ENCODE measurements at places on chromosomes 16 and 17. TPM values are rescaled to one million over a fixed set of nuclear protein-coding genes. Genes with fewer than 3 reads are reported as not detected.

DNA sequence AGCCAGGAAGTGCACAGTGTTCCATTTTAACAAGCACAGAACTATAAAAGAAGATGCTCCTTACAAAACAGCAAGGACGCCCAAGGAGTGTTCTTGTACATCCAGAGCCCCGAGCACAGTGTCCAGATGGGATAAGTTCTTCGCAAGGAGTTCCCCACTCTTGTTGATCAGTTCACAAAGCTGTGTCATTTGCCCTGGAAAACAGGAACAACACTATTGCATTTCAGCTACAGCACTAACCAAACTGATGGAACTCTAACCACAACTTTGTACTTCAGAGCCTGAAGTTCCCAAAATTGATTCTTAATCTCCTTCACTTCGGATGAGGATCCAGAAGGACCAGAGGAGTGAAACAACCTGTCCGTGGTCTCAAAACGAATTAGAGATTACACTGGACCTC, 5.1 kb downstream of the COPS3 start:
- DNase-seq: no peak

Gene GAA
- 117 TPM for total RNA-seq

DNA sequence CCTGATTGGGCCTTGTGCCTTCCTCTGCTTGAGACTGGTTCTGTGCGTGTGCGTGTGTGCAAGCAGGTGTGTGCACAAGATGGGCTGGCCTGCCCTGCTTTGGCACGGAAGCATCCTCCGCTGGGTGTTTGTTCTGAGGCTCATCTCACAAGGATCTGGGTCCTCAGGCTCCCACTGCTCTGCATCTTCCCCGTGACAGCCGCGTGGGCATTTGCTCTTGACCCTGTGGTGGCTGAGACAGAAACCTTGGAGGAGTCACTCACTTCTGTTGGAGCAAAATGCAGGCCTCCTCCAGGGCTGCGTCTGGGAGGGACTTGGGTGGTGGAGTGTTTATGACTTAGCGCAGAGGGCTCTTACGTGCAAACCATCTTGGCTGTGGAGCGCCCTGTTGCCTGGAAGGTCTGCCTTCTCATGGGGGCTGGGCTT, 119.2 kb downstream of the RPTOR start:
- DNase-seq: no peak

Gene IL21R
- total RNA-seq: under 0.01 TPM

- DNase-seq: peak; percentile 45
These were observed 120.8 kb upstream of the SEC14L1 start for GRCh38 chr17:77019893-77020379.

Gene KRTAP9-1
- not detected for total RNA-seq

DNA sequence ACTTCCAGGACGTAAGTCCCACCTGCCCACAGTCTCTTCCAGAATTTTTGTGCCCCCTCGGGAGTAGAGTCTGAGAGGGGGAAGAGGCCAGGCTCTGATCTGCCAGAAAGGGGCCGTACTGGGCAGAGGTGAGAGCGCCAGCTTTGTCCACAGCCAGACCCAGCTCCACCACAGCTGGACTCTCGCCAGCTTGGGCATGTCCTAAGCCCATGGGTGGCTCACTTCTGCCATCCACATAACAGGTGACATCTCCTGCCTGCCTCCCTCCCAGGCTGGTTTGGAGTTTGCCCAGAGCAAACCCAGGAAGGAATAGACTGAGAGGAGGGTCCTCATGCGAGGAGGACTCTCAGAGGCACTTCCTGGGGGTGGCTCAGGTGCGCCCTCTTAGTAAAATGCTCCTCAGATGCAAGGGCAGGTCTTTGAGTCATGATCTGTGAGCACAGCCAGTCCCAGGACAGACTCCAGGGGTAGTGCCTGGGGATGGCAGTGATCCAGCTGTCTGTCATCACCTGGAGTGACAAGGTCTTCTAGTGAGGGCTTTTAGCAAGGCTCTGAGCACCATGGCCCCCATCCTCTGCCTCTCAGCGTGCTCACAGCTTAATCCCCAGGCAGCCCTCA, 89.2 kb downstream of the AMFR start:
- DNase-seq: peak; percentile 15

GRCh38 chr16:3754081-3754703, 36.9 kb upstream of the TRAP1 start:
- peak; percentile 6 for DNase-seq

DNA sequence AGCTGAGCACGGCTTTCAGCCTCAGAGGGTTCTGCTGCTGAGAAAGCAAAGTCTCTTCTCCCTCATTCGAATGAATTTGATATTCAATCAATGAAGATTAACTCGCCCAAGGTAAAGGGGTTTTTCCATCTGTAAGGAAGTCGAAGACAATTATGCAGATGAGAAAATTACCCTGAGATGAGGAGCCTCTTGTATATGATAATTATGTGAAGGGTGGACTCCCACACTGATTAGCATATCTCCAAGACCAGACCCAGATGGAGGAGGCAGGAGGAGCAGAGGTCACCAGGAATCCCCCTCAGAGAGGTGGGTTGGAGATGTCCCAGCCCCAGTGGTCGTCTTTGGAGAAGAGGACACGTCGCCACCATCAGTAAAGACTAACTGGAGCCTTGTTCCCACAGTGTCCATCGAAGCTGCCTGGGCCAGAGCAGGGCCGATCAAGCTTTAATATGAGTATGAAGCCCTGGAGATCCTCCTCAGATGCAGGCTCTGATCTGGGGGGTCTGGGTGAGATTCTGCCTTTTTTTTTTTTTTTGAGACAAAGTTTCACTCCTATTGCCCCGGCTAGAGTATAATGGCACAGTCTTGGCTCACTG, 61.5 kb upstream of the LHX1 start:
- DNase-seq: no peak

All from renal cortical epithelial cell (primary cell).